Retina (tissue), 1 donor: ENCODE measurements at places on chromosomes 7 and 10.

DNA sequence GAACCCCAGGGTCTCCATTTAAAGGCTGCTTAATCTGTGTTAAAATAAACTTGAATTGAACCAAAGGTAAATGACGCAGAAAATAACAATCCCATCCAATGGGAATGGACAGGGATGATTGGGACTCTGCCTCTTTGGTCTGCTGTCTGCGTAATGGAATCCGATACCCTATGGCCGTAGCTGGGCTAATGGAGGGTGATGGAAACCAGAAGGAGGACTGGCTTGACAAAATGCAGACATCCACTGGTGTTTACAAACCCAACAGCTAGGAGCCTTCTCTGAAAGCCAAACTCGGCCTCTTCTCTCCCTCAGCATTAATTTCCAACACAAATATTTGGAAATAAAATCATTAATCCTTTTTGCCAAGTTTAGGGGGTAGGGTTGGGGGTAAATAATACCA is 162.2 kb upstream of the CHST15 start:
- DNase-seq: no peak

DNA sequence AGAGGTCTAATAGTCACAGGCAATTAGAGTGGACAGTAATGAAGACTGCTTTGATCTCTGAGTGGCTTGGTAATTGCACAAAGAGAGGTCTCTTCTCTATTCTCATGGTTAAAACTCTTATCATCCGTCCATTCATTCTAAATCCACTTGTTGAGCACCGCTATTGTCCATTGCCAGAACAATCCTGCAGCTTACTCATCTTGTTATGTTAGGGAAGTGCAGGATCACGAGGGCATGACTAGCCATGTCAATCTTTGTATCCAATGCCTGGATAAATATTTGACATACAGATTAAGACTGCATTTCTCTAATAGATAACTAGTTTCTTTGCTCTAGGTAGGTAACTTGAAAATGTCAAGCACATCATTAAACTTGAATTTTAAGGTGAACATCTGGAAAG is 14.9 kb downstream of the SFTPD start:
- peak; percentile 15 for DNase-seq

- DNase-seq: no peak
These were observed 45.6 kb downstream of the PDSS1 start for GRCh38 chr10:26743091-26743490.

GRCh38 chr7:17844022-17844421 is 96.3 kb downstream of the SNX13 start:
- no peak for DNase-seq

GRCh38 chr7:47080816-47081215 is 501.1 kb downstream of the TNS3 start:
- DNase-seq: no peak

DNA sequence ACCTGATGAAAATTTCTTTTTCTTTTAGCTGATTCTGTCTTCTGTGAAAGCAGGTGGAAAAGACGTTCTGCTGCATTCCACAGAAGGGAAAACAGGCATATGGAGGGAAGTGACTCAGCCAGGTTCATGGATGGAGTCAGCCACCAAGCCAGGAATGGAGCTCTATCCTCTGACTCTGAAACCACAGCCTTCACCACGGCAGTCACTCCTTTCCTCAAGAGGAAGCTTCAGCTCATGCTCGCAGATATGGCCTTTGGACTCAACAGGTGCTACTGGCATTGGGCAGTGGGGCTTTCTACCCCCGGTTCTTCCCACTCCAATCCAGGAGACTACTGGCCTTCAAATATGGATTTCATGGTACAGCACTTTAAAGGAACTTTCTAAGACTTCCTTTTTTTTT is 11.5 kb upstream of the PLAU start:
- no peak for DNase-seq
